ENCODE measurements at places on chromosomes 5 and 9.

DNA sequence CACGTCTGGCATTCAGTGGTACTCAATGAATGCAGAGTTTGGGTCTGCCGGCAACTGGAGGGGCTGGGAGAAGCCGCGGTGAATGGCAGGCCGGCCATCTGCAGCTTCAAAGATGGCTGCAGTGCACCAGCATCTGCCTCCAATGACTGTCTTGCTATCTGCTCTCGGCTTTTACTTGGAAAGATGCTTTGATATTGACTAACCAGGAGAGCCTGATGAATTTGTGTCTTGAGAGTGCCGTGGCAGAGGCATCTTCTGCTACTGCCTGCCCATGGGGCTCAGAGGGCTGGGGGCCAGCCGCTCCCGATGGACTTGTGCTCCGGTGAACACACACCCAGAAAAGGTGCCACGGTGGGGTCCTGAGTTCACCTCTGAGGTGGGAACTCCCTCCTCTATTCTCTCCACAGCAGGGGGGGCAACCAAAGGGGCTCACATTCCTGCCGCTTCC is 164.5 kb downstream of the COL23A1 start:
- no peak for DNase-seq

DNA sequence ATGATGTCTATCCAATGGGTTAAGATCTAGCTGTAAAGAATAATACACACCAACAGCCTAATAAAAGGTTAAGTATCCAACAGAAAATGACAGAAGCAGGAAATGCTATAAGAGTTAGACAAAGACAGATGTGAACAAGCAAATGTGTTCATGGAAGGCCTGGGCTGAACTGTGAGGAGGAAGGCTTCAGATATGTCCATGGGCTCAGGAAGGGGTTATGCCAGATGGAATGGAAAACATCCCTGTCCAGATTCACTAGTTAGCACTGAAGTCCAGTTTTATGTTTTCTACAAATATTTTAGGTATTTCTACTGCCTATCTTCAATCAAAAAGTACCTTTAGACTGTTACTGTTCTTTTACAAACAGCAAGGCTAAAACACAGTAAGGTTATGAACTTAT is 27.1 kb downstream of the ERAP1 start:
- DNase-seq: no peak

DNA sequence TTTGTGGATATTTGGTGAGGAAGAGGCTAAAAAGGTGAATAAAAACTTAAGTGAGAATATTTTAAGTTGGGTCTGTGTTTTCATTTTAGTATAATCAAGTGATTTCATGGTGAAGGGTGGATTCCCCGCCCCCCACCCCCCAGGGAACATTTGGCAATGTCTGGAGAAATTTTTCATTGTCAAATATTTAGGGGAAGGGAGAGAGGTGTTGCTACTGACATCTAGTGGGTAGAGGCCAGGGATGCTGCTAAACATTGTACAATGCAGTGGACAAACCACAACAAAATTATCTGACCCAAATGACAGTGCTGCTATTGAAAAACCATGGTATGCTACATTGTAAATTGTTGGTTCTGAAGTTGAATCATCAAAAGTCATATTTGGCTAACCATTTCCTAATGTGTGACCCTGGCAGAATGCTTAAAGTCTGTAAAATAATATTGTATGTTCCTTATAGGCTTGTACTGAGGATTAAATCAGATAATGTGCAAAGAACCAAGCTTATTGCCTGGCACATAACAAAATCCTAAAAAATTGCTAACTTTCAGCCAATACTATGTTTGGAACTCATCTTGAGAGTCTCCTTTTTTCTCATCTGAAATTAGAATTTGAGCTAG is 5.6 kb downstream of the C5orf24 start:
- peak; percentile 44 for DNase-seq

- DNase-seq: peak; percentile 55
Observed at GRCh38 chr5:69295088-69295754, 37.4 kb downstream of the CCDC125 start.

DNA sequence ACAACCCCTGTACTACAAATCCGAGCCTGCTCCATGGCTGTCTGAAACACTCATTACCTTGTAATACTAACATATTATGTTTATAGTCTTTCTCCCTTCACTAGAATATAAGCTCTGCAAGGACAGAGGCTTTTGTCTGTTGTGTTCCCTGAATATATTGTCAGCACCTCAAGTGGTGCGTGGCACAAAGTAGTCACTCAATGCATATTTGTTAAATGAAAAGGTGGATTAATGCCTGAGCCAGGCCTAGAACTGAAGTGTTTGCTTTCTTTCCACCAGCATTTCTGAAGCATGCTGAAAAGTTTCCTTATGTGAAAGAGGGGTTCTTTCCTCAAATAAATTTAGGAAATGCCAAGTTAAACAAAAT is 36.3 kb downstream of the ELL2 start:
- no peak for DNase-seq

- DNase-seq: no peak
Observed at GRCh38 chr5:64587370-64587769, 81.6 kb downstream of the RGS7BP start.

GRCh38 chr9:127199001-127199791 is 65.4 kb upstream of the GARNL3 start:
- peak; percentile 67 for DNase-seq

DNA sequence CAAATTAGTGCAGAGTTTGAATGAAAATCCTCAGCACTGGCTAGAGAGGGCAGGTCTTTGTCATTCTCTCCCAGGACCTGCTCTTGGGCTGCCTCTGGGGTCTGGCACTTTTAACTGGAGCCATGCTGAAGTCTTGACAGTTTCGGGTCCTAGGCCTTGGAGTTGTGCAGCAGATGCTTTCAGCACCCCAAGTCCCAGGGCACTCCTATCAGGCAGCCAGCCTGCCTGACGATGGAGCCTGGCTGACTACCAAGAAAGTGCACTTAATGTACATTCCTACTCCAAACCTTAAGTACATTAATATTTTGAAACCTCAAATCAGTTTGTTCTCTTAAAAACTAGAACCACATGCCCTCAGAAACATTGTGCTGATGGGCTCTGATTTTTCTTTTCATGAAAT is 69.3 kb upstream of the CXCL14 start:
- no peak for DNase-seq

DNA sequence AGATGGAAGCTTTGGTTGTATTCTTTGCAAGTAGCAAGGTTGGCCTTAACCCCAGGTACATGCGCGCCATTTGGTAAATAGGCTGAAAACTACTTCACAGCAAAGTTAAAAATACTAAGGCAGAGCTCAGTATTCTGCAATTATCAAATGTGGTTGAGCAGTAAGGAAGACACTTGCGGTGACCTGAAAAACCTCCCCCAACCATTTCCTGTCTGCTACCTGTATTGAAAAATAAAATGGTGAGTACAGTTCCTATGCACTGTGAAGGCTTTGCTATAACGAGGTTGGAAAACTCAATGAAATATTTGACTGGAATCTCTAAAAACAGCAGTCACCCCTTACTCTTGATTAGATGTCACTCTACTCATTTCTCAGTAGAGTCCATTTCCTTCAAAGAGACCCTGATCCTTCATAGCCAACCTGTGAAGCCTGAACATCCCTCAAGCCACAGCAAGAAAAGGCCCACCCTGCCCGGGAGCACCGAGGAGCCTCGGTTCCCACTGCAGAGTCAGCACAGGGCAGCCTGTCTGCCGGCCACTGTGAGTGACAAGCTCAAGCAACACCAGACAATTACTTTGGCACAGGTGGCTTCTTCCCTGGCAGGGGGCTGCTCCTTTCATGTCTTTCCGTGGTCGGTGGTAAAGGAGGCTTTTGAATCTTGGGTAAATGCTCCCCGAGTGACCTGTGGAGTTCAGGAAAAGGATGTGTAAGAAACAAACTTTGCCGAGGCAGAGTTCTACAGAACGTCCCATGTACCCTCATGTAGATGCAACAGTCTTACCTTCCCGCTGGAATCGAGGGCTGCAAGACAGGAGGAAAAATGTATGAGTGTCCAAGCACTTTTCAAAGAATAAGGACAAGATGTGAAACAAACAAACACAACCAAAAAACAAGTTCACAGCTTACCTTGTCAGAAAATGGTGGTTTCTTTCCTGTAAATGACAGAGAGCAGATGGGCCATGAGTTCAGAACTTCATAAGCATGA is 29.6 kb downstream of the C5orf58 start:
- DNase-seq: no peak

DNA sequence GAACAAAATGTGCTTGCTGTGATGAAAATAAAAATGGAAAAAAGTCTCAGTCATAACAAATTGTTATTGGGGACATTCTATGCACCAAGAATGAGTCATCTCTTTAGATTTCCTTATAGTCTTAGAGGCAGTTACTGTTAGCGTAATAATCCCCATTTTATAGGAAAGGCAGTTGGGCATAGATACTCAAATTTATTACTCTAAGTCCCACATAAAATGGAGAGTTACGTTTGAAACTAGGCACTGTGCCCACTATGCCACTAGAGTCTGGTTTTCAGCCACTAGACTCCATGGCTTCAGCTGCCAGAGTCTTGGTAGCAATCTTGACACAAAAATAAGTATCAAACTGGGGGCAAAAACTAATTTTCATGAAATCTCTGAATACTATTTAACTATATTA is 317.9 kb upstream of the MEF2C start:
- DNase-seq: no peak

- DNase-seq: peak; percentile 20
Observed at GRCh38 chr5:98096155-98096554, 677.3 kb upstream of the RGMB start.

DNA sequence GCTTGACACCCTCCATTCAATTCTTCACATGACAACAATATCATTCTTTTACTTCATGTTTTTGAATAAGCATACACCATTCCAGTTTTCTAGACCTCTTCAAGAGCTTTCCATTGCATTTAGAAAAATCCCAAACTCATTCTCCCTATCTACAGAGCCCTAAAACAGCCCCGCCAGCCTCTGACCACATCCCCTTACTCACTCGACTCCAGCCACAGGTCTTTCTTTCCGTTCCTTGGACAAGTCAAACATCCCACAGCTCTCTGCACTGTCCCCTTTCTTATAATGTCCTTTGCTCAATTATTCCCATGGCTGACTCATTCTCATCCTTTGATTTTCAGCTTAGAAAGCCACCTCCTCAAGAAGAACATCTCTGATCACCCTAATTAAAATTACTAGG is 38.2 kb downstream of the TTC39B start:
- DNase-seq: no peak

- no peak for DNase-seq
Observed at GRCh38 chr9:79120533-79120932, 451.2 kb upstream of the TLE4 start.

DNA sequence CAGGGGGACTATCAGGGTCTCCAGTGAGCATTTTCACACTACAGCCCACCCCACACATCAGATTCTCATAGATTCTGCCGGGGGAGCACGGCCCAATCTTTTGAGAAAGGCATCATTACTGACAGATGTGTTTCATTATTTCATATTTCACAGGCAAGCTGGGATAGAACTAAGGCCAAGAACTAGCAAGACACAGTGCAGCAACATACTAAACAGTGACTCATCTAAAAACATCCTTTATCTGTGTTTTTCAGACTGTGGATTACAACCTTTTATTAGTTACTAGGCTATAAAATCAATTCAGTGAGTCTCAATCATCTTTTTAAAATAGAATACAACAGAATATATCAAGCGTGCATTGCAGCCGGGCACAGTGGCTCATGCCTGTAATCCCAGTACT is 59.8 kb downstream of the CPLANE1 start:
- DNase-seq: no peak

DNA sequence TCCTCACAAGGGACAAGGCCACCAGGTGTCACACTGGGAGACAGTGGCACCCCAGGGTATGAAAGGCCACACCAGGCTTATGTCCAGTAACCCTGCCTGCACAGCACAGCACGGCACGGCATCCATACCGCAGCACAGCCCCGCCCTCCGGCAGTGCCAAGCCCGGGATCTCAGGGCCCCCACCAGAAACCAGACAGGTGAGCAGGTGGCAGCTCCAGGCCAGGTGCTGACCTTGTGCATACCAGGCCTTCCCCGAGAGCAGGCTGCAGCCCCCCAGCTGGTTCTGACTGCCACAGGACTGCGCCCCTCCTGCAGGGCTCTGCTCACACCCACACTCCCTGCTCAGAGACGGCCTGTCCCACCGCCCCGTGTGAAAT is 56.5 kb downstream of the ADAMTS2 start:
- no peak for DNase-seq

DNA sequence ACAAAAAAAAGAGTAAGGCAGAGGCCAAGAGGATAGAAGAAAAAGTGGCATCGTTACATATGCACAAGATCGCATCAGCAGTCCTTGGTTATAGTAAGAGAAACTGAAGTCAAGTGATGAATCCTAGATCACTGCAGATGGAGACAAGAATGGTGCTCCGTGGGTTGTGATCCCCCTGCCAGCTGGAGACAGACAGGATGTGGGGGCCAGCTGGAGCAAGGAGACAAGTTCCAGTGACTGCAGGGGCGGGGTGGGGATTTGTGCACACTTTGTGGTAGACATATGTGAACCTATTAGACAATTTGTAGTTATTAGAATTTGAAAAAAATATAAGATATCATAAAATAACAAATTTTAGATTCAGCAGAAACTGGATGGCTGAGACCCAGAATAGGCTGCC is 697.9 kb upstream of the ADAMTS16 start:
- DNase-seq: no peak

GRCh38 chr9:121755581-121755980 is 104.1 kb downstream of the DAB2IP start:
- no peak for DNase-seq

DNA sequence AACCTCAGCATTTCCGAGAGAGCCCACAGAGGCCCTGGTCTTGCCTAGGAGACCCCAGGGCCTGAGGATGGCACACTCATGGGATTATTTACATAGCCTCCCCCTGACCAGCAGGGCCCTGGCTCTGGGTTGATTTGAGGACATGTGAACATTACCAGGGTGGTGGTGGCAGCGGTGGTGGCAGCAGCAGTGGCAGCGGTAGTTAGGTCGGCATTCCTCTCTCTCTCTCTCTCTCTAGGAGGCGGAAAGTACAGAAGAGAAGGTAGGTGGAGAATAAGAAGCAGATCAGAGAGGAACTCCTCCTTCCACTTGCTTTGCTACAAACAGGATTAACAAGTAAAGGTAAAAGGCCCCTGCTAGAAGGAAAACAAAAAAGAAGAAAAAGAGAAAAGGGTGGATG is 39.3 kb downstream of the B4GALT1 start:
- DNase-seq: no peak

- no peak for DNase-seq
Observed at GRCh38 chr5:176446884-176447590, 1.1 kb upstream of the FAF2 start.

- DNase-seq: no peak
Observed at GRCh38 chr9:133342069-133342406, 5.9 kb downstream of the MED22 start.

Measured in stromal cell of bone marrow (primary cell).